ENCODE measurements at places on chromosomes 6 and 20.

DNA sequence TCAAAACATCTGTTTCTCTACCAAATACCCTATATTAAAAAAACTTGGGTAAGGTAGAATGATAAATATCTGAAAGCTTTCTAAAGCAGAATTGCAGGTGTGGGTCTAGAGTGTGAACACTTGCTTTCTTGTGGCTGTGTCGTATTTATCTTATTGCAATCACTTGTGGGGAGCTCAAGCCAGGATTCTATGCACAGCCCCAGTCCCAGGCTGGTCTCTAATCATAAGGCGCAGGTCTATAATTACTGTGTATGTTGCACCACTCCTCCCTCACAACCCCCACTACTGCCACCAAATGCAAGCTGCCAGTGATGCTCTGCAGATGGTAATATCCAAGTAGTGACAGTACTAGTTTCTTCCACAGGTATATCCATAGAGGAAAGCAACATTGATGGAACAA lies 2.2 kb upstream of the E2F3 start:
- DNase-seq: no peak

- DNase-seq: no peak
Observed at GRCh38 chr20:13898012-13898612, 92.3 kb downstream of the SEL1L2 start.

- DNase-seq: no peak
Observed at GRCh38 chr20:54000914-54001313, 69.5 kb downstream of the BCAS1 start.

DNA sequence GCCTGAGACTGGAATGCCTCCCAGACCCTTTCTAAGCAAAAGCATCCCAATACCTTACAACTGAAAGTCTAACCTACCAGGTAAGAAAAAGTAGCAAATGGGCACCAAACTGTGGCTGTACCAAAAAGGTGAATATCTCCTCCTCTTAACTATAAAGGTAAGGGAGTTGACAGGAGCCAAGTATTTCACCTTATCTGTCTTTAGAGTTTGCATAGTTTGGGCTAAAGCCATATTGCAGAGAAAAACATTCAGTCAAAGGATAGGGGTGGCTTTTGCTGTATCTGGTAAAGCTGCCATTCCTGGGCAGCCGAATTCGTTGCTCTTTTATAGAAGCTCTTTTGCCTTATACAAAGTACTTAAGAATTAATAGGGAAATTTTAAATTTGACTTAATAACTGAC lies 38.1 kb downstream of the PHF3 start:
- DNase-seq: no peak

- no peak for DNase-seq
Observed at GRCh38 chr6:89675949-89676748, 37.6 kb upstream of the LYRM2 start.

- DNase-seq: no peak
Observed at GRCh38 chr20:63352811-63353221, 8.3 kb downstream of the CHRNA4 start.

DNA sequence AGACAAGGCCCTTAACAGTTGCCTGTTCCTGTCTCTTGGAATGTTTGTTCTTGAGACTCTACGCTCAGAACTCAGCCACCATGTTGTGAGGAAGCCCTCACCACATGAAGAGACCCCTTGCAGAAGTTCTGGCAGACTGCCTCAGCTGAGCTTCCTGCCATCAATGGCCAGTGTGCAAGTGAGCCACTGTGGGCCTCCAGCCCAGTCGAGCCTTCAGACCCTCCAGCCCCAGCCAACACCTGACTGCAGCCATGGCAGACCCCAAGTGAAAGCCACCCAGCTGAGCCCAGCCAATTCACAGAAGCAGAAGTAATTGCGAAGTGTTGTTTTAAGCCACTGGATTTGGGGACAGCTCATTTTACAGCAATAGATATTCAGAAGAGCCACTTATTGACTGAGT lies 78.3 kb downstream of the SNX5 start:
- no peak for DNase-seq

- peak; percentile 88 for DNase-seq
Observed at GRCh38 chr20:34872622-34873224, at the start of gene GGT7. GGT7 (minus strand) TSS chr20:34872856; CDS start chr20:34872815, 41 bp downstream.

- no peak for DNase-seq
Observed at GRCh38 chr6:159473475-159474263, 219.4 kb downstream of the SOD2 start.

GRCh38 chr20:2946988-2947961 lies 74.0 kb downstream of the PTPRA start:
- no peak for DNase-seq

DNA sequence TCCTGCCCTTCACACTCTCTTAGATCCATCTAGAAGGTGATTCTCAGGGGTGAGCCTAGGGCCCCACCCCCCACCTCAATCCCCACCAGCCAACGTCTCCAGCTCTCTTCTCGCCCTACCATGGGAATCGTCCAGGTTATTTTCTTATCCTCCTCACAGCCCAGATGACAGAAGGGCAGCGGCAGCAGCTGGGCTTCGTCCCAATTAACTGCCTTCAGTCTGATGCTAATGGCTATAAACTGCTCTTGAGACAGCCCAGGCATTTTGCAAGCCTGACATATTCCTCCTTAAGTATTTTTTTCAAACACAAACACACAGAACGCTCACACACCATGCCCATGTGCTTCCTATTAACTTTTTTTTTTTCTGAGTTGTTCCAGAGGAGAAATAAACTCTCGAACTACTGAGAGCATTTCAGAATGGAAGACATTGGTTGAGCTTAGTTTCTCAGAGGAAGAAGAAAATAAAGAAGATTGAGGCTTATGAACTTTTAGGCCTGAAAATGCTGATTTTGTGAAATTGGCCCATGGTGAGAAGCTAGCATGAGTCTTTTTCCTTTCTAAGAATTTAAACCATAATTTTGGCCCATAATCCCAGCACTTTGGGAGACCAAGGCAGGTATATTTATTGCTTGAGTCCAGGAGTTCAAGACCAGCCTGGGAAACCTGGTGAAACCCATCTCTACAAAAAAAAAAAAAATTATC lies 124.6 kb downstream of the EYA2 start:
- DNase-seq: no peak

DNA sequence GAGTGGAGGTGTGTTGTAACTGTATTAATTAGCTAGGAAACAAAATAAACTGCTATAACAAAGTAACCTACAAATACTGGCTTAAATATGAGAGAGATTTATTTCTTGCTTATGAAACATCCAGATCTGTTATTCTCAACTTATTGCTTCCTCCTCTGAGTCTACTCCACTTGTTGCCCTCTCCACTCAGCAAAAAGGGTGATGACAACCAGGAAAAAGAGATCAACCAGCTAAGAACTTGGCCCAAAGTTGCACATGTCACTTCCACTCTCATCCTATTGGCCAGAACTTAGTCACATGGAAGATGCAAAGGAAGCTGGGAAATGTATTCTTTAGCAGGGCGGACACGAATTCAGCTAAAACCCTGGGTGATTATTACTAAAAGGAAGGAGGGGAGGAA lies 5.2 kb upstream of the TP53RK start:
- peak; percentile 45 for DNase-seq

GRCh38 chr6:37354526-37355384 lies 972 bp downstream of the RNF8 start:
- DNase-seq: no peak

Measured in CD4-positive, alpha-beta T cell treated with Interleukin-17A for 1 hour (primary cell).